ENCODE measurements at places on chromosomes 7 and 10.

DNA sequence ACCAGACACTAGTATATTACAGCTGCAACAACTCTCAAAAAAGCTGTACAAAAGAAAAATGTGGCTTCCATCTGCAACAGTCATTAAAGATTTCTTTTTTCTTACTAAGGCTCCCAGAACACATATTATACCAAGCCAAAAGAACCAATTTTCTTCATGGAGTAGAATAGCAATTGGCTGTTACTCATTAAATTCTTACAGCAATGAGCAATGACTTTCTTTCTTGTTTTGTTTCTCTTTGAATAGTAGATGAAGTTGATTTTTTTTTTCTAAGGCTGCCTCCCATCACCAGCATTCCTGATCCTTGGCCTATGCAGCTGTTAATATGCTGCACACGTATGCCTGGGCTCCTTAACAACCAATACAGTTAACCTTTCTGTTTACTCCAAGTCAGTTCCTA is 36.6 kb upstream of the SPOCK2 start:
- no peak for DNase-seq

- no peak for DNase-seq
Measured at GRCh38 chr10:76210211-76210610, 778.8 kb downstream of the LRMDA start.

DNA sequence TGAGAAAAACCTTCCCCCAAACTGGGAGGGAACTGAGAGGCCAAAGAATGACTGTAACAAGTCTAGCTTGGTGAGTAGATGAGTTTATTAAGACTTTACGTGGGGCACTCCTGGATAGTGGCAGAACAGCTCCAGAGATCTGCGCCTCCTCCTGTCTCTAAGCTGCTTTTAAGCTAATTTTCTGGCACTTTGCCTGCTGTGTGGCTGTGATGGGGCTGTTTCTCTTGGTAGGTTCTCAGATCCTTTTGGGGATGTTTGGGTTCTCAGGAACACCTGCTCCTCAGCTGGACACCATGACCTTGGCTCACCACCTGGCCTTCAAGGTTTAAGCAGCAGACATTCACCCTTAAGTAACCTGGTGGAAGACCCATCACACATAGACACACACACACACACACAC is 68.3 kb downstream of the AKR1E2 start:
- DNase-seq = no peak

DNA sequence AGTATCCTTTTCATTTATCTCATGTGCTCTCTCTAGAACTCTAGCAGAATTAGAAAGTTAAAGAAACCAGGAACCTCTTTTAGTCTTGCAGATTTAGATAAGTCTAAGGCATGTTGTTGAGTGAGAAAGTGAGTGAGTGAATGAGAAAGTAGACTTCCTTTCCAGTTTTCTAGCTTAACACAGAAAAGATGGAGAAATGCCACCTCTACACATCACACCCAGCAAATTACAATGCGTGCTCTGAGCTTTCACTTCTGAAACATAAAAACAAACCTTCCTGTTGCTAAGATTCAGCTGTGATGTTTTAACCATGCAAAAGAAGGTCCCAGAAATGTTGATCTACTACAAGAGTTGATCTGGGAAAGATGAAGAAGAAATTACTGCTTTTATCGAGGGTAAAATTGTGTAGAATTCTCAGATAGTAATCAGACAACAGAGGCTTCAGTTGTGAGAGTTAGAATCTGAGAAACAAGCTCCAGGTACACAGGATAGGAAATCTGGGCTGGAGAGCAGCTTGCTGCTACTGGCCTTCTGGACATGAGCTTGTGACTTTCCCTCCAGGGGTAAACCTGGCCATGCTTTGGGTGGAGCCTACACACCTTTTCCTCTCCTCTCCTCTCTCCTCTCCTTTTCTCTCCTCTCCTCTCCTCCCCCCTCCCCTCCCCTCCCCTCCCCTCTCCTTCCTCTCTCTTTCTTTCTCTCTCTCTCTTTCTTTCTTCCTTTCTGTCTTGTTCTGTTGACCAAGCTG is 4.6 kb downstream of the CYP3A5 start:
- no peak for DNase-seq

DNA sequence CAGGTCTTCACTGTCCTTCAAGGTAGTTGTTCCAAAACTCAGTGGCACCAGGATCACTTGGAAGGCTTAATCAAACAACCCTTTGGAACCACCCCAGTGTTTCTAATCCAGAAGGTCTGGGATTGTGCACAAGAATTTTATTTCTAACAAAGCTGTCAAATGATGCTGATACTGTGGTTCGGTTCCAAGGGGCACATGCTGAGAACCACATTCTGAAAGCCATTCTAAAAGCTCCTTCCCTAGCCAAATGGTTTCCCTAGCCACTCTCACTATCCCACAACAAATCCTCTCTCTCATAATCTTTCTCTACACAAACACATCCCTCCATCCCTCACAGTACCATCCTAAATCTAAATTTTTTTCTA is 52.1 kb downstream of the MACC1 start:
- DNase-seq = no peak

- no peak for DNase-seq
Measured at GRCh38 chr7:18290865-18291264, 204.7 kb upstream of the HDAC9 start.

GRCh38 chr7:41238851-41239331 is 464.0 kb downstream of the INHBA start:
- DNase-seq = no peak

DNA sequence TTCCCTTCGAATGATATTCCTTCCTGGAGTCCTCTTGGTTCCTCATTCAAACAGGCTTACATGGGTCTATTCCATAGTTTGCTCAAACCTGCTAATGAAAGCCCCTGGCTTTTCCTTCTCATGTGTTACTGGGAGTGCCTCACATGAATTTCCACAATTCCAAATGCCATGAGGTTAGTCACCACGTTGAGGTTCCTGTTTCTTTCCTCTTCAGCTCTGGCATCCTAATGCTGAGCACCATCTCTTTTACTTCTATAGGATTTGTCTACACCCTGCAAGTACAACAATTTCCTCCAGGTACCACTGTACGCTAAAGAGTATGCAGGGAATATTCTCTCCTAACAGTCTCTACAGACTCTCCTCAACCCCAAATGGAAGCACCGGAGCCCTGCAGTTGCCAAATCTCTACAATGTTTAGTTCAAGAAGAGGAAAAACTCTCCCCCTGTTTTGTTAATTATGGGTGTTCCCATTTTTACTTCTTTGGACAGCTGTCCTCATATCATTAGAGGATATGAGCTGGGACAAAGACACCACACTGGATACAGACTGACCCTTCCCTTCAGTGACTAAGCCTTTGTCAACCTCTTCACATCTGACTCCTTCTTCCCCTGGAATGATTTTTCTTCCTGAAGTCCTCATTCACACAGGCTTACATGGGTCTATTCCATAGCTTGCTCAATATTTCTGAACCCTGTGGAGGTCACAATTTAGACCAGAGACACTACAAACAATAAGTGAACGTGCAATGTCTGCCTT is 145.8 kb upstream of the BET1 start:
- DNase-seq = no peak

GRCh38 chr7:50446542-50446960 is 3.6 kb downstream of the FIGNL1 start:
- peak; percentile 90 for DNase-seq

- no peak for DNase-seq
Measured at GRCh38 chr7:2120841-2121830, 111.6 kb downstream of the MAD1L1 start.

DNA sequence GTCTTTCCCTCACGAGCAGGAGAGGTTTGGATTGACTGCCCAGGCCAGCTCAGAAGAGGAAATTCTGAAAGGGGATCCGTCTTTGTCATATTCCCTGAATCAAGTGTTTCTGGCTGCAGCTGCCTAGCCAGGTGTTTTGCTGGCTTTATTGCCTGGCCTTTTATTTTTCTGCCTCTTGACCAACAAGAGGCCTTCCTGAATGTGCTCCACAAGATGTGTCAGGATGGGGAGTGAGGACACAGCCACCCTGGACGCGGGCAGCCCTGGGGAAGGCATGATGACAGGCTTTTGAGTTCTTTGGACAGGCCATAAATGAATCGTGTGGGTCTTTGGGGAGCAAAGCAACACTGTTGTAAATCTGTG is 163.6 kb downstream of the CAMK1D start:
- DNase-seq = peak; percentile 38

GRCh38 chr10:97612386-97612785 is 20.9 kb downstream of the MORN4 start:
- peak; percentile 64 for DNase-seq

DNA sequence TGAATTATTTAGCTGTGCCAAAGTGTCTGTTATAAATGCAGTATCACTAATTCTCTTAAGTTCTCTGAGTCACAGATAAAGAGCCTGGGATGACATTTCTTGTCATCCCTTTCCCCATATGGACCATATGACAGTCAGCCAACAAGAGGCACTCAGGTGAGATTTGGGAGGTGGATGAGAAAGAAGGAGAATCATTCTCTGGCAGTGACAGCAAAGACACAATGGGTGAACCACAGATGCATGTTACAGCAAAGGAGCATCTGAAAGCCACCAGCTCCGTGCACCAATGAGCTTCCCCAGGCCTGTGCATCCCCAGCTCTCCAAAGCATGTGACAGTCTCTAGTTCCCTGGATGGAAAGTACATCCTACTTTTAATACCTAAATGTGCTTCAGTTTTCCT is 10.8 kb downstream of the GIMAP6 start:
- no peak for DNase-seq

GRCh38 chr7:99031496-99031895 is 112.4 kb downstream of the SMURF1 start:
- DNase-seq = no peak

DNA sequence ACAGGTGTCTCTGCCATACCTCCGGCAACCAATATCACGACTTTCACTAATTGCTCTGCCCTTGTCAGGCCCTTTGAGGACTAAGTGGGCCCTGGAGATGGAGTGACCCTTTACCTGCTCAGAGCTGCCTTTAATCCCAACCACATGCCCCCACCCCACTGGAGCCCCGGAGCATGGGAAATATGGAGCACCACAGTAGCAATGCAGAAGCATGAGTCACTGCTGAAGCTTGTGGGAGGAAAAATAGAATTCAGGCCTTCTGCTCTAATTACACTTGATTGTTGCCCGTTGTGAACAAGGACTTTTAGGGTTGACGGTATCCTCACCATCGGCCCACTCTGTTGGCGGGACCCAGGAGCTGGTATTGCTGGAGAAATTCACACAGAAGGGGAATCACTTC is 52.5 kb upstream of the FRMD4A start:
- peak; percentile 93 for DNase-seq

DNA sequence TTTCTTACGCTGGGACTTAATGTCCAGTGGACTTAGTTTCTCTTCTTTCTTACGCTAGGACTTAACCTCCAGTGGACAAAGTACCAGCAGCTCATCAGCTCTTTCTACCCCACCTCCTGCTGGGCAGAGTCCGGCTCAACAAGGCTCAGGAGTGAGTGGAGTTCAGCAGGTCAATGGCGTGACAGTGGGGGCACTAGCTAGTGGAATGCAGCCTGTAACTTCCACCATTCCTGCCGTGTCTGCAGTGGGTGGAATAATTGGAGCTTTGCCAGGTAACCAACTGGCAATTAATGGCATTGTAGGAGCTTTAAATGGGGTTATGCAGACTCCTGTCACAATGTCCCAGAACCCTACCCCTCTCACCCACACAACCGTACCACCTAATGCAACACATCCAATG is 199.7 kb downstream of the MLLT10 start:
- DNase-seq = no peak

DNA sequence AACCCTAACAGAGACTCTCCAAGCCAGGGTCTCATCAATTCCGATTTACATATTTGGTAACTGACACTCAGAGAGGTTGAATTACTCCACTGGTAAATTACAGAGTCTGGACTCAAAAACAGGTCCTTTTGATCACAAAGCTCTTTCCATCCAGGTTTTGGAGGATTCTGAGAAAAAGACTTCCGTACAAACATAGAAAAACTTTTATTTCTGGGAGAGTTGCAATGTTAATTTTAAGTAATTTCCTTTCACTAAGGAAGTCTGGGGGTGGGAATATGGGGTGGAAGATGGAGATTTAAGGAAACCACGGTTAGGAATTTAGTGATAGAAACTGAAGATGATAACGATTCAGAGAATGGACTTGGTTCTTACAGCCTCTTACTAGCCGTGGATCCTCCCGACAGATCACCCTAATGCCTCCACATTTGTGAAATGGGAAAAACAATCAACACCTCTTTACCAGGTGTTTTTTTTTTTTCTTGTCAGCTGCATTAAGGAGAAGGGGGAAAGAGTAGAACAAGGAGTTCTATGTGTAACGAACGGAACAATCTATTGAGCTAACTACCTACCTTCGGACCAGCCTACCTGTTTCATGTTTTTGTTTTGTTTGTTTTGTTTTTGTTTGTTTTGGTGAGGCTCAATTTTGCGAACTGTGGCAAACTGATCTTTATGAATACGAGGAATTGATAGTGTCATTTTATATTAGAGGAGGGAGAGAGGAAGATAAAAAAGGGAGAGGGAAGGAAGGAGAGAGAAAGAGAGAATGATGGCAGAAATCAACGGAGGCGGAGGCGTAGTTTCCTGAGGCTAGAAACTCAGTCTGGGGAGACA is 1.7 kb upstream of the RBM20 start:
- no peak for DNase-seq

DNA sequence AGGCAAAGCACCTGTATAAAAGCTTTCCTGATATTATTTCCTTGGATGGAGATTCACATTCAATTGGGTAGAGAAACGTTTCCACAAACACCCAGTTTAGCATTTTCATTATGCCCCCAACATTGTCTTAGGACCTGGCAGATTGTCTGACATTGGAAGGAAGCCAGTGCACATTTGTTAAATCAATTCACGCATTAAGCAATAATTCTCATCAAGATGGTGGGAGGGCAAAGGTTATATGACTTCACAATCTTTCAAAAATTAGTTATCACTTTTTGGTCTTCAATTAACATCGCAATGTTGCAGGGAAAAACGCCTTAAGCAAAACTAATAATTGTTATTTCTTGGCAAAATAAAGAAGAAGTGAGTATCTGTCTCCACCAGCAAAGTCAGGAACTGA is 16.4 kb downstream of the OPALIN start:
- DNase-seq = no peak

- DNase-seq = no peak
Measured at GRCh38 chr7:43295429-43295828, 183.0 kb downstream of the HECW1 start.

DNA sequence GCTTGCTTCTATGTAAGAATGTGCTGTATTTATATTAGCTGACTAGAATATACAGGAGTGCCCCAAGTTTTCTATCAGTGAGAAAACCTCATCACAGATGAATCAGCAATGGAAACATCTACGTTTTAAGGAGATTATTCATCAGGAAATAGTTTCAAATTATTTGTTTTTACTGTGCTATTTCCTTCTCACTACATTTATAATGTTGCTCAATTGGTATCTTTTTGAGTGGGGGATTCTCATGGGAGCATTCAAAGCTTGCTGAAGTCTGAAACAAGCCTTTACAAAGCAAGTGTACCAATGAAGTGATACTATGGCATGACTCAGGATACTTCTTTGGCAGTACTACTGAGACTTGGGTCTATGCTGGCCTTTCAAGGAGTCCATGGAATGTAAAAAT is 191.1 kb upstream of the SLC26A5 start:
- no peak for DNase-seq

GRCh38 chr7:48638041-48638440 is 286.3 kb upstream of the CDC14C start:
- no peak for DNase-seq

All from islet precursor cell (in vitro differentiated cells).